ENCODE measurements at places on chromosomes 2 and 18. TPM values are rescaled to one million over a fixed set of nuclear protein-coding genes. Genes with fewer than 3 reads are reported as not detected.

Gene BMP10
- not detected for polyA plus RNA-seq

Gene ANKRD62
- polyA plus RNA-seq, result 0.04 TPM

Gene CDKL4
- polyA plus RNA-seq, result 0.42 TPM

Gene HRH4
- not detected for polyA plus RNA-seq

Gene TRPM8
- polyA plus RNA-seq, result not detected

Gene CCDC74B
- polyA plus RNA-seq, result 18.3 TPM

Gene GAL3ST2
- 0.13 TPM for polyA plus RNA-seq

Gene STARD6
- polyA plus RNA-seq, result 0.27 TPM

Gene BZW1
- polyA plus RNA-seq, result 213 TPM

Data from left renal cortex interstitium (tissue), 4 donors.